ENCODE measurements at places on chromosomes 4 and X. TPM values are rescaled to one million over a fixed set of nuclear protein-coding genes. Genes with fewer than 3 reads are reported as not detected.

DNA sequence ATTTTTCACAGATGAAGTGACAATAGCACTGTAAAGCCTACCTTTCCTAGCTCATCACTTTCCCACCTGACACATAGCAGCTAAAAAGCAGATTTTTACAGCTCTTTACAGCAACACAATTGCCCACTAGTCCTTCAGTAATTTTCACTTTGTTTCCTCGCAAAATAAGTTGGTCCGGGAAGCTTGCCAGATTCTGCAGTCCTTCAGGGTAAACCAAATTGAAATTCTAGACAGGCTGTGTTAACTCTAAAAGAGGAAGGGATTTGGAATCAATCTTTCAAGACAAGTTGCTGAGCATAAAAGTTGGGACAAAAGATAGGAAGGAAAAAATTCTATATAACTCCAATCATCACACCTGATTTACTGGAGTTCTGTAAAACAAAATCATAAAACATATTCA is 8.7 kb downstream of the C1QTNF7 start:
- no peak for DNase-seq

- no peak for DNase-seq
Measured at GRCh38 chr4:169229571-169230028, 41.2 kb downstream of the SH3RF1 start.

DNA sequence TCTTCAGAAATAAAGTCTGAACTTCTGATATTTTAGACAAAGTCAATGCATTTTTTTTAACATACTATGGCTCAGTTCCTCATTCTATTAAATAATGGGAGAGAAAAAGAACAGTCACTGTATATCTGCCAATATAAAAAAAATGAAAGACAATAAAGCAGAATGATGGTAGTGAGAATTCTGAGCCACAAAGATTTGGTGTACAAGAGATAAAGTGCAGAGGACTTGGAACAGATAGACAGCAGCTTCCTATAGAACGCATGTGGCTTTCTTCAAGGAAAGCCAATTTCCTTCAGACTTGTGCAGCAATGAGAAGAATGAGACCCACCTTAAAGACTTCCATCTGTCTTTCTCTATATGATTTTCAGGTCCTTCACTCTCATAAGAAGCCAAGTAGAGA is 39.7 kb downstream of the RASGEF1B start:
- no peak for DNase-seq

DNA sequence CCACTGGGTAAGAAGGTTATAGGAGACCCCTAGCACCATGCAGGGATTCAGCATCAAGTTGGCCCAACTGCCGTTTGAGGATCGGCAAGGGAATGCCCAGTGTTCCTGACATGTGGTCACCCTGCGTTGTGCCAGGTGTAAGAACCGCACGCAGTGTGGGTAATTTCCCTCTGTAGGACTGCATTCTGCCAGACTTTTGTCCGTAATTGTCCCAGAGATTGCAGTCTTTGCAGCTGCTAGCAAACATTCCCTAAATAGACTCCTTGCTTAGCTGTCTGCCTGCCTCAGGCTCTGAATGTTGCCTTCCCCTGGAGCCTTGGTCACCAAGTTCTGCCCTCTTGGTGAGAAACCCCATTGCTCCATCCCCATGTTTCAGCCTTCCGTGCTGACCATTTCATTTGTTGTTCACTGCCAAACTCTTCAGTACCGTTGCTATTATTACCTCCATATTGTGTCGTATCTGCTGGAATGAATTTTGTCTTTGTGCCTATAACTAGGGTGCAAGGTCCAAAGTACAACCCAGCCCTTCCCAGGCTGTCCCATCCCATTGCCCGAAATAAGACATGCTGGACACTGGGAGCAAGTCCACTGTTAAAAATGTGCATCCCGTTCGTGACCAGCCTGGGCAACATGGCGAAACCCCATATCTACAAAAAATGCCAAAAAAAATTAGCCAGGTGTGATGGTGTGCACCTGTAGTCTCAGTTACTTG is 53.8 kb upstream of the USP9X start:
- DNase-seq = no peak

DNA sequence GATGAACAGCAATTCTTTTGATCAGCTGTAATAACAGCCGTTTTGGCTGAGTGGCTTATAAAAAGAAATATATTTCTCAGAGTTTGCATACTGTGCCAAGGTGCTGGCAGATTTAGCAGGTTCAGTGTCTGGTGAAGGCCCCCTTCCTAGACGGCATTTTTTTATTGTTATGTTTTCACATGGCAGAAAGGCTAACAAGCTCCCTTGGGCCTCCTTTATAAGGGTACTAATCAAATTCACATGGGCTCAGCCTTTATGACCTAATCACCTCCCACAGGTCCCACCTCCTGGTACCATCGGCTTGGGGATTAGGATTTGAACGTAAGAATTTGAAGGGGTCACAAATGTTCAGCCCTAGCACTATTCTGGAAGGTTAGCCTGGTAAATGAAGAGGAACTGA is 431.9 kb downstream of the SPOCK3 start:
- no peak for DNase-seq

GRCh38 chrX:150504397-150505182 is 63.8 kb upstream of the MTM1 start:
- DNase-seq = no peak

DNA sequence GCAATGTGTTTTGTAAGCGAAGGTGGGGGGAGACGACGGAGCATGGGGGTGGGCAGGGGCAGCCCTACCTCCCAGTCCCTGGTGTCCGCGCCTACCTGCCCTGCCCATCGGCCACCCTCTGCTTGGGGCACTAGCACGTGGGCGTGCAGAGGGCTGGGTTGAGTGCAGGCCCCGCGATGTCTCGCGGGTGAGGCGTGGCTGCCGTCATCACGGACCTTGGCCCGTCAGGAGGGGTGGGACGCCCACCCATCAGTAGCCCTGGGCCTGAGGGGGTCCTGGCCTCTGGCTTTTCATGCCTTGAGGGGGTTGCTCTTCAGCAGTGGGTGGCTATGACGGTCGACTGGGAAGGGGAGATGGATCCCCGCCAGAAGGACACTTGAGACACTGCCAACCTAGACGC is 36.1 kb upstream of the GEMIN8 start:
- DNase-seq = no peak

- DNase-seq = no peak
Measured at GRCh38 chr4:53141308-53141707, 224.6 kb downstream of the SCFD2 start.

- DNase-seq = no peak
Measured at GRCh38 chrX:154595559-154596249, 10.8 kb downstream of the CTAG1A start.

GRCh38 chrX:16671005-16671404 is 21.0 kb downstream of the S100G start:
- DNase-seq = no peak

DNA sequence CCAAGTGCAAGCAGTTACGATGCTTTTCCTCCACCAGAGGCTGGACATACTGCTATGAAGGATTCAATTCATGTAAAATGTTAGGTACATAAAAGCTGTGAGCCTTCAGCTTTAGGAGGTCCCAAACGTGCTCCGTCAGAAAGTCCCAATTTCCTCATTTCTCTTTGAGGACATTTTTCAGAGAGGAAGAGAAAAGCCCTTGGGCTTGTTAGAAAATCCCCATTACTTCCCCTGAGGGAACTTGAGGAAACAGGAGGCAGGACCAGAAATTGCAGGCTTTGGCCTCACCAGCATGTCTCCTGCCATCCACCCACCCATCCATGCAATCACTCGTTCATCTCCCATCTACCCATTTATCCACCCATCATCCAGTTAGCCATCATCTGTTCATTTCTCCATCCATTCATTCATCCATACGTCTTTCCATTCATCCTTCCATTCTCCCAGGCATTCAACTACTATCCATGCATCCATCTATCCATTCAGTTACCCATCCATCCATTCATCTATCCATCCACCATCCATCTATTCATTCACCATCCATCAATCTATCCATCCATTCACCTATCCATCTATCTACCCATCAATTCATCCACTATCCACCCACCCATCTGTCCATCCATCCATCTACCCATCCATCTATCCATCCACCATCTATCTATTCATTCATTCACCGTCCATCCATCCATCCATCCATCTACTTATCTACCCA is 223.5 kb downstream of the AFAP1 start:
- DNase-seq = no peak

GRCh38 chr4:84498203-84498934 is 723 bp downstream of the NKX6-1 start:
- DNase-seq = no peak

GRCh38 chr4:44652002-44652401 is 577 bp upstream of the YIPF7 start:
- no peak for DNase-seq

TBL1X gene
- total RNA-seq = 12.3 TPM

PAGE4 gene
- not detected for total RNA-seq

PAQR3 gene
- 8.4 TPM for total RNA-seq

FATE1 gene
- total RNA-seq = not detected

ABLIM2 gene
- total RNA-seq = 5.7 TPM

CENPU gene
- 1.1 TPM for total RNA-seq

PCYT1B gene
- total RNA-seq = 6.4 TPM

TRAM1L1 gene
- total RNA-seq = 0.41 TPM

UPF3B gene
- 1.1 TPM for total RNA-seq

LRIT3 gene
- not detected for total RNA-seq
